ENCODE measurements at places on chromosomes 11 and 22.
A peak's percentile ranks its signal among the peaks of the same experiment; 100 is the strongest.

DNA sequence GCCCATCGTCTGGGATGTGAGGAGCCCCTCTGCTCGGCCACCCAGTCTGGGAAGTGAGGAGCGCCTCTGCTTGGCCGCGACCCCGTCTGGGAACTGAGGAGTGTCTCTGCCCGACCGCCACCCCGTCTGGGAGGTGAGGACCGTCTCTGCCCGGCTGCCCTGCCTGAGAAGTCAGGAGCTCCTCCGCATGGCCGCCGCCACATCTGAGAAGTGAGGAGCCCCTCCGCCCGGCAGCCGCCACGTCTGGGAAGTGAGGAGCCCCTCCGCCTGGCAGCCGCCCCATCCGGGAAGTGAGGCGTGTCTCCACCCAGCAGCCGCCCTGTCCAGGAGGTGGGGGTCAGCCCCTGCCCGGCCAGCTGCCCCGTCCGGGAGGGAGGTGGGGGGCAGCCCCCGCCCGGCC lies 5.8 kb upstream of the OR5M8 start:
- DNase-seq: no peak

- peak; percentile 88 for DNase-seq
Measured at GRCh38 chr22:24805790-24806662, at the start of gene SGSM1. SGSM1 (plus strand) TSS chr22:24806211; CDS start chr22:24806326, 115 bp downstream.

- peak; percentile 40 for DNase-seq
Measured at GRCh38 chr11:18171377-18172000, 1.1 kb upstream of the MRGPRX4 start.

- no peak for DNase-seq
Measured at GRCh38 chr11:36412781-36413383, 97.2 kb downstream of the TRAF6 start.

- no peak for DNase-seq
Measured at GRCh38 chr11:131422496-131422895, 52.1 kb downstream of the NTM start.

DNA sequence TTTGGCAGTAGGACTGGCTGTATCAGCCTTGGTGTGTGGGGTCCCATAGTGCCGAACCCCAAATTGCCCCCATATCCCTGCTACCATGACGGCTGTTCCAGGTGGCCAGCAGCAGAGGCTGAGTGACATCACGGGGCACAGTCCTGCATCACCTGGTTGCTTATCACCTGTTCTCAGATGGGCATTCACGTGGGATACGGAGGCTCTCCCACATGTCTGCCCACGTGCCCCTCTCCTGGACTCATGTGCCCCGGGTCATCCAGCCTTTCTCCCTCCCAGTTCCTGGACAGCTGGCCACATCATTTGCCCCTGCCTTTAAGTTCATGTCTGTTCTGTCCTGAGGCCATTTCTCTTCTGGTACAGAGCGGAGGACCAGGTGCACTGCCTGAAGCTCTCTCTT lies 431.0 kb upstream of the B3GAT1 start:
- no peak for DNase-seq

- DNase-seq: no peak
Measured at GRCh38 chr22:49491726-49492125, 335.9 kb downstream of the BRD1 start.

GRCh38 chr11:35105319-35106079 lies 33.5 kb upstream of the CD44 start:
- no peak for DNase-seq

DNA sequence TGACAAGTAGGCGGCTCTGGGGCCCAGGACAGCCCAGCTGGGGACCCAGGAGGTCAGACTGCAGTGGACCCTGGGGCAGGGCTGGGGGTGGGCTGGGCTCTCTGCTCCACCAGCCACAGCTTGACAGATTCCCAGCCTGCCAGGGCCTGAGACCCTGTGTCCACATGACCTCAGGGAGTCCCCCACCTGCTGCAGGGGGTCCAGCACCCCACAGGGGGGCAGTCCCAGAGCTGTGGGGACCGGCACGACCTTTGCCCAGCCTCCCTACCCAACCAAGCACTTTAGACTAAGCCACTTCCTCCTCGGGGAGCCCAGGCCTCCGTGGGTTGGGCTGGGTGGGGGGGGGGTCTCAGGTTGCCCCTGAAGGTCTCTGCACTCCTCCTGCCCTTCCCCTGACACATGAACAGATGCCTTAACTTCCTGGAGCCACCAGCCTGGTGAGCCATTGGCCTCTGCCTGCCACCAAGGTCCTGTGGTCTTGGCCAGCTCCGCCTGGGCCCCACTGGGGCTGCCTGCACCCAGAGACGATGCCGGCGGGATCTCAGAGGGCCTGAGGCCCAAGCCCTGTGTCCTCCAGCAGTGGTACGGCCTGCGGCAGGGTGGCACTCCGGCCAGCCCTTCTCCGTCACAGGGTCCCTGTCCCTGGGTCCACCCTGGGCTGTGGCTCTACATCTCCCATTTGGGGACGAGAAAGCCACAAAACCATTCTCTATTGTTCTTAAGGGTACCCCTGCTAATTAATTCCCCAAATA lies 3.4 kb downstream of the CCDC188 start:
- DNase-seq: no peak

Data from suppressor macrophage treated with lipopolysaccharide for 1 hour (primary cell).